ENCODE measurements at places on chromosomes 16 and 17. TPM values are rescaled to one million over a fixed set of nuclear protein-coding genes. Genes with fewer than 3 reads are reported as not detected.

The SDR42E2 gene
- not detected for total RNA-seq

The CDR2L gene
- total RNA-seq: 9.7 TPM

The G6PC1 gene
- total RNA-seq: not detected

The HSF5 gene
- total RNA-seq: 0.44 TPM

The KCTD11 gene
- total RNA-seq: 4.5 TPM

The CSH1 gene
- total RNA-seq: not detected

The BAIAP3 gene
- 9.3 TPM for total RNA-seq

The PAGR1 gene
- 62.8 TPM for total RNA-seq

The CACNG1 gene
- total RNA-seq: 0.82 TPM

The DYNLL2 gene
- 31.6 TPM for total RNA-seq

The LITAFD gene
- not detected for total RNA-seq

The MYH2 gene
- 272 TPM for total RNA-seq

The CCDC40 gene
- total RNA-seq: 11.0 TPM

The RNF112 gene
- total RNA-seq: 5.4 TPM

The VPS35 gene
- 173 TPM for total RNA-seq

The TBX2 gene
- 86.6 TPM for total RNA-seq
